NCI-H524 treated with DMSO at 0.1 percent for 48 hours (cell line): ENCODE measurements at places on chromosomes 16 and 17.

DNA sequence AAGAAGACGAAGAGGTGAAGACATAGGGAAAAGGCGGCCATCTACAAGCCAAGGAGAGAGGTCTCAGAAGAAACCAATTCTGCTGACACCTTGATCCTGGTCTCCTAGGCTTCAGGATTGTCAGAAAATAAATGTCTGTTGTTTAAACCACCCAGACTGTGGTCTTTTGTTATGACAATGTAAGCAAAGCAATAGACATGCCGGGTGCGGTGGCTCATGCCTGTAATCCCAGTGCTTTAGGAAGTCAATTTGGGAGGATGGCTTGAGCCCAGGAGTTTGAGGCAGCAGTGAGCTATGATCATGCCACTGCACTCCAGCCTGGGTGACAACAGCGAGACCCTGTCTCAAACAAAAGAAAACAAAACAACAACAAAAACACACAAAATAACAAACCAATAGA, 64.4 kb downstream of the HAPSTR1 start:
- DNase-seq, result no peak

DNA sequence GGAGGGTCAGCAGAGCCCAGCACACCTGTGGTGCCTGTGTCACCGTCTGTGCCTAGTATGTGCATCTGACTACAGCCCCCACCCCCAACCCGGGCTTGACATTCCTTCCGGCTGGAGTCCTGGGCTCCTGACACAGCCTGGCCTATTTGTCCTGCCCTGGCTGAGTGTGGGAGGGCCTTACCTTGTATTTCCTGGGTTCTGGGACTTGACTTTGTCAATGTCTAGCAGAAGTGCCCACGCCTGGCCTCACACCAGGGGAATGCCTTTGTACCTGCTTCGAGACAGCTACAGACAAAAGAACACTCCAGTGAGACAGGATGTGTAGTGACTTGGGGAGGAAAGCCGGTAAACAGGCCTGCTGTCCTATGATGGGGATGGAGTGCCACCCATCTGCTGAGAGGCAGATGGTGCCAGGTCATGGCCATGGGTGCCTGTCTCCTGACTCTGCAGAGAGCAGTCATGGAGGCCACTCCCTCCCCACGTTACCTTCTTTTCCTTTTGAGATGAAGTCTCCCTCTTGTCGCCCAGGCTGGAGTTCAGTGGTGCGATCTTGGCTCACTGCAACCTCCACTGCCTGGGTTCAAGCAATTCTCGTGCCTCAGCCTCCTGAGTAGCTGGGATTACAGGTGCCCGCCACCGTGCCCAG, 42.8 kb downstream of the TNFRSF13B start:
- DNase-seq, result peak; percentile 67

DNA sequence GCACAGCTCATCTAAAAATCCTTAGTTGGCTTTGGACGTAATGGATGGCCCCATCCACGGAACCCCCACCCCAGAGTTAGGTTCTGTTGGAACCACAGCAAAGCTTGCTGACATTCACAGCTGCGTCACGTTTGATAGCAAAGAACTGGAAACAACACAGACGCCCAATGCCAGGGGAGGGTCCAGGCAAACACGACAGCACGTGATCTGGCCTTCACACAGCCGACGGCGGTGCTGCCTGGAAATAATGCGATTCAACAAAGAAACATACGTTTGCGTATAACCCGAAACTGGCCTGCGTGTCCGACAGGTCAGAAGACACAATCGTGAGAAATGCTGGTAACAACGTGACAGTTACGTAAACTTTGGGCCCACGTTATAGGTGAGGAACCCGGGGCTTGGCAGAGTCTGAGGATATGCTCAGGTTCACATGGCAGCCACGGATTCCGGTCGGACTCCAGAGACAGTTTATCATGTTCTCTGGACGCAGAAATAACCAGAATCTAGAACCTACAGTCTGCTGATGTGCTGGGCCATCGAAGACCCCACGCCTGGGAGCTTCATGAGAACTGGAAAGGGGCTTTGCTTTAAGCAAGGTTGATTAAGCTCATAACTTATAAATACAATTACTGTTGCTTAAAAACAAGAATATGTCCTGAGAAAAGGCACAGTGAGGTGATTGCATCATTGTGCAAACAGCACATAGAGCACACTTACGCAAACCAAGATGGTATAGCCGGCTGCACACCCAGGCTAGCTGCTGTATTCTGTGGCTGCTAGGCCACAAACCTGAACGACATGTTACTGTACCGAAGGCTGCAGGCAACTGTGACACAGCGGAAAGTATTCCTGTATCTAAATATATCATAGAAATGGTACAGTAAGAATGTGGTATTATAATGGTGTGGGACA, 70.4 kb downstream of the RPH3AL start:
- no peak for DNase-seq

- DNase-seq, result no peak
Observed at GRCh38 chr16:83253521-83253920, 554.3 kb upstream of the HSBP1 start.
